NCI-H1436 (cell line): ENCODE measurements at places on chromosomes 2 and 18.

- DNase-seq, result no peak
Observed at GRCh38 chr2:18740474-18740881, 151.1 kb upstream of the NT5C1B start.

GRCh38 chr2:176166272-176166671 is 9.2 kb downstream of the HOXD3 start:
- no peak for DNase-seq

DNA sequence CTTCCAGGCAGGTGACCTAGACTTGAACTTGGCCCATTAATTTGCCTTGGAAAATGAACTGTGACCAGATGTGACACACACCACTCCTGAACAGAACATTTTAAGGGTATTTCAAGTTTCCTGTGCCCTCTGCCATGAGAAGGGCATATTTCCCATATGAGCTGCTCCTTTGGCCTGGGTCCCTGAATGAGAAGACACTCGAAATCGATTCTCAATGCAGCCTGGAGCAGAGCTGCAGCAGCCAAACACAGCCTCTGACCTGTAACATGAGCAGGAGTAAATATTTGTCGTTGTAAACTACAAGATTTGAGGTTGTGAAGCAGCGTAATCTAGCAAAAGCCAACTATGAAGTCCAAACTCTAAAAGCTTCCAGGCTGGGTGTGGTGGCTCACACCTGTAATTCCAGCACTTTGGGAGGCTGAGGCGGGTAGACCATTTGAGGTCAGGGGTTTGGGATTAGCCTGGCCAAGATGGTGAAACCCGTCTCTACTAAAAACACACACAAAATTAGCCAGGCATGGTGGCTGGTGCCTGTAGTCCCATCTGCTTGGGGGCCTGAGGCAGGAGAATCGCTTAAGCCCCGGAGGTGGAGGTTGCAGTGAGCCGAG is 30.1 kb upstream of the SOS1 start:
- DNase-seq, result no peak

GRCh38 chr2:40256649-40257048 is 195.2 kb downstream of the SLC8A1 start:
- peak; percentile 46 for DNase-seq

- DNase-seq, result no peak
Observed at GRCh38 chr2:73893764-73894474, 1.1 kb downstream of the ACTG2 start.

- no peak for DNase-seq
Observed at GRCh38 chr2:100017633-100018032, 124.8 kb downstream of the AFF3 start.

GRCh38 chr2:60834270-60834717 is 47.1 kb upstream of the REL start:
- no peak for DNase-seq

DNA sequence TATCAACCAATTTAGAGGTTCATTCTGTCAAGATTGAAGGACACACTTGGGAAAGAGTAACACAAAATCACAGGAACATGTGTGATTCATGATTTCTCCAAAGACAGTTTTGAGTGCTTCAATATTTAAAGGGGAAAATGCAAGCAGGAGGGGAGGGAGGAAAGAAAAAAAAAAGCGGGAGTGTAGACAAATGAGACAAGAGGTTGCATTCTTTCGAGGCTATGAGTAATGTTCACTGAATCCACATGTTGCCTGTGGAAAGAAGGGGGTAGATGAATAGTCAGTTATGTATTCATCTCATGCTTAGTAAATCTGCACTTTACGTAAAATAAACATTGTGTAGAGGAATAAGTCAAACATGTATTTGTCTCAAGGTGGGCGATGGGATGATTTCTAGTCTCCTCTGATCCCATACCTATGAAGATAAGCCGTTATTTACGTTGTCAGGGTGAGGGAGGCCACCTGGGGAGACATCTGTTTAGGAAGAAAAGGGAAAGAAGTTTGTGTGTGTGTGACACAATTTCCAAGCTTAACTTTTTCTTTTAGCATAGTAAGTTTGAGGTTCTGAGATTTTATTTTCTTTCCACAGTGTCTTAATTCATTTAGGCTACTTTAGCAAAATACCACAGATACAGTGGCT is 211.0 kb upstream of the ZC3H15 start:
- no peak for DNase-seq

DNA sequence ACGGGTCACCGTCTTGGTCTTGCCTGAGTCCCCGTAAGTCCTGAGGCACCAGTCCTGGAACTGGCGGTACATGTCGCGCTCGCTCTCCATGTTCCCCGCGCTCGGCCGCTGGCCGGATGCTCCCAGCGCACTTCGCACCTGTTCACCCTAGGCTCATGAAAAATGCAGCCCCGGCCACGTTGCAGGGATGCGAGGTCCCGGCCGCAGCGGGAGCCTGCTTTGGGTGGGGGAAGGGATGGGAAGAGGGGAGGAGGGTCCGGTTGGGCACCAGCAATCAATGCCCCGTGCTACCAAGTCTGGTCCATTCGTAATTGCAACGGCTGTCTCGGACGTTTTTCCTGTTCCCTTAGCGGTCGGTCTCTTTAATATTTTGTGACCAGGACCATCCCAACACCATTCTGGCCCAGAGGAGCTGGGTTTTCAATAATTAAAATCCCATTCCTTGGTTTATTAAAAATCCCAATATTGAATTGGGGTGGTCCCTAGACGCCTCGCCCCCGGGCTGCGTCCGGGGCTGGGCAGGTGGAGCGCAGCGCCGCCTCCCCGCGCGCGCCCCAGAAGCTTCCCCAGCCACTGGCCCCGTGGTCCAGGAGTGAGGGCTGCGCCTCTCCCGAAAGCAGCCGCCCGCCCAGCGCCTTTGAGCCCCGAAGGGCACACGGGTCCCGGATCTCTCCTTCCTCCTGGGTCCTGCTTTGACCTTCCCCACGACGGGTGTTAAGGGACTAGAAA is 1.4 kb downstream of the NOL4 start:
- peak; percentile 23 for DNase-seq

DNA sequence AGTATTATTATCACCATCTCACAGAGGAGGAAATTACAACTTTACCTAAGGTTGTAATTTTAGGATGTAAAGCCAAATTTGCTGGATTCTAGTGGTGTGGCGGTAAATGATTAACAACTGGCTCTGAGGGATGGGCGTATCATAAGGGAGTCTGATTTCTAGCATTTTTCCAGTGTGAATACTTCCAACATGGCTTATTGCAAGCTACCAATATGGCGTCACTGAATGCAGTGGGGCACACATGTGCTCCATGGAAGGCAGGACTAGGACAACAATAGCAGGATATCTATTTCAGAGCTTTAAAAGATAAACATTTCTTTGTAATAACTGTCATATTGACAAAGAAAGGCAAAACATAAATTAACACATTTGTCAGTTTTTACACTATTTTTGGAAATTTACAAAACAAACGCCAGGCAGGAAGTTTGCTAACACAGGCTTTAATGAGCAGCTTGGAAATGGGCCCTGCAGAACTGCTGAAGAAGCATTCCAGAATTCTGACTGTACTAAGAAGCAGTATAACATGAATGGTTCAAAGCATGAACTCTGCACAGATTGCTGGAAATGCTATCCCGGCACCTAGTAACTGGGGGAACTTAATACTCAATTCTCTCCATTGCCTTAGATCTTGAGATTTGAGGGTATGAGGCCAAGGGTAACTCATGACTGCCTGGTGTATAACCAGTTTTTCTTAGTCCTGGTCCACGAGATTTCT is 439.3 kb upstream of the MAP2 start:
- no peak for DNase-seq

DNA sequence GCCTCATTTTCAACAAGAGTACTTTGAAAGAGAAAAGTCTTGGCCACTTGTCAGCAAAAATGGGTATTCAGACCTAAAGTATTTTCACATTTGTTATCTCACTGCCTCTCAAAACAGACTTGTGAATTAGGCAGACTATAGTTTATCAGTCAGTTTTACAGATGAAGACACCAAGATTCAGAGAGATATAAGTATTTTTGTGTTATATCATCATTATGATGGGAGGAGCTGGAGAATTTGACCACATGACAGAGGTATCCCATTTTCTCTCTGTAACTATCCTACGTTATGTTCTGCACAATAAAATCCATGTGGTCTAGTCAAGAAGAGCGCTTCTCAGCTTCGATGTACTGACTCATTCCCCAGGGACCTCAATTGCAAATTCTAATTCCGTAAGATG is 213.7 kb downstream of the MYCN start:
- no peak for DNase-seq

GRCh38 chr2:236754271-236754944 is 184.8 kb downstream of the ACKR3 start:
- no peak for DNase-seq

- DNase-seq, result no peak
Observed at GRCh38 chr2:9656270-9656766, 25.5 kb upstream of the YWHAQ start.

DNA sequence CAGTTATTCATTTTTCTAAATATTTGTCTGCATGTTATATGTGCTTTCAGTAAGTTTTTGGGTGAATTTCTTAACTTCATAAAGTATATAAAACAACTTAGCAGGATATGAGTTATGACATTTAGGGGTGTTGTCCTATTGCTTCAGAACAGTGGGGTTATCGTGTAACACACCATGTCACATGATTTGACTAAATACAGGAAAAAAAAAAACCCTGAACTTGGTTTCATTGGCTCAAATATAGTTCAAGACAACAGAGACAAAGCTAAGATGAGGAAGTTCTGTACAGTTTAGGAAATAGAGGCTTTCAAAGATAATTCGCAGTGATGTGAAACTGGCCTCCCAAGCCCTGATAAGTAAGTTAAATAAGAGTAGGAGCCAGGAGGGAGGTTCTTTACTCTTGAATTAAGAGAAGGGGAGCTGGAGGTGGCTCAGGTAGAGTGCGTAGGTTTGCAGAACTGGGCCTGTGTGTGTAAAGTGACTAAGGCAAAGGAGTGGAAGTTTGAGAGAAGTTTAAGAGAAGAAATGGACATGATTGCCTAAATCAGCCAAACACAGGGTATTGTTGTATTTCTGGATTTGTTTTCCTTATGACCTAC is 53.9 kb downstream of the LIMS1 start:
- no peak for DNase-seq

GRCh38 chr18:56799756-56800155 is 148.6 kb downstream of the WDR7 start:
- no peak for DNase-seq

GRCh38 chr2:184363213-184363612 is 235.1 kb upstream of the ZNF804A start:
- DNase-seq, result no peak

DNA sequence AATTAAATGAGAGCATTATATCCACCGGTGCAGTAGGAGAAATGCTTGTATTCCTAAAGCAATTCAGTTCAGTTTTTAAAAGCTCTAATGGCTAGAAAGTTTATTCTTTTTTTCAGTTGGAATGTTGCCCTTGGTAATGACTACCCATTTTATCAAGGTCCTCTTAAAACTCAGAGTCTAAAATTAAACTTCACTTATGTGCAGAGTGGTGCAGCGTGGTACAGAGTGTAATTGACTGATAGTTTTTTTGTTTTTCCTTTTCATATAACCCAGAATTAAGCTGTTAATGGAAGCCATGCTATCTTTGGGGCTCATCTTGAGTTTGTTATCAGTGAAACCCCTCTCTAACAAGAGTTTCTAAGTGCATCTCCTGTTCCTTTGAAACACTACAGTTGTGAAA is 21.4 kb downstream of the NCOA1 start:
- no peak for DNase-seq

DNA sequence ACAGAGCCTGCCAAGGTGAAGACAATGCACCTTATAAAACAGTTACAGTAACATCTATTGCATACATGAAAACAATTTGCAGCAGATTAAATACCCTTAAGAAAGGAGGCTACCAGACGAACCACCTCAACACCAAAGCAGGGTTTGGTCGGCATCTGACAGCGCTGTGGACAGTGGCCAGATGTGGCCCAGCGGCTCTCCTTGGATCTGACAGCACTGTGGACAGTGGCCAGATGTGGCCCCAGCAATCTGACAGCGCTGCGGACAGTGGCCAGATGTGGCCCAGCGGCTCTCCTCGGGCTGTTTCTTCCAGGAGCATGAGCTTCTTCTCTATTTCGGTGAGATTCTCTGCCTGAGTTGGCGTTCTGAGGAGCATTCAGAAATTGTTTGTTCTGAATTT is 211.6 kb downstream of the ANKRD30B start:
- no peak for DNase-seq

GRCh38 chr18:75173738-75174137 is 35.2 kb downstream of the PTGR3 start:
- no peak for DNase-seq

GRCh38 chr2:43051338-43051737 is 175.1 kb downstream of the ZFP36L2 start:
- no peak for DNase-seq
